ENCODE measurements at places on chromosomes 13 and 19.
A peak's percentile ranks its signal among the peaks of the same experiment; 100 is the strongest.

DNA sequence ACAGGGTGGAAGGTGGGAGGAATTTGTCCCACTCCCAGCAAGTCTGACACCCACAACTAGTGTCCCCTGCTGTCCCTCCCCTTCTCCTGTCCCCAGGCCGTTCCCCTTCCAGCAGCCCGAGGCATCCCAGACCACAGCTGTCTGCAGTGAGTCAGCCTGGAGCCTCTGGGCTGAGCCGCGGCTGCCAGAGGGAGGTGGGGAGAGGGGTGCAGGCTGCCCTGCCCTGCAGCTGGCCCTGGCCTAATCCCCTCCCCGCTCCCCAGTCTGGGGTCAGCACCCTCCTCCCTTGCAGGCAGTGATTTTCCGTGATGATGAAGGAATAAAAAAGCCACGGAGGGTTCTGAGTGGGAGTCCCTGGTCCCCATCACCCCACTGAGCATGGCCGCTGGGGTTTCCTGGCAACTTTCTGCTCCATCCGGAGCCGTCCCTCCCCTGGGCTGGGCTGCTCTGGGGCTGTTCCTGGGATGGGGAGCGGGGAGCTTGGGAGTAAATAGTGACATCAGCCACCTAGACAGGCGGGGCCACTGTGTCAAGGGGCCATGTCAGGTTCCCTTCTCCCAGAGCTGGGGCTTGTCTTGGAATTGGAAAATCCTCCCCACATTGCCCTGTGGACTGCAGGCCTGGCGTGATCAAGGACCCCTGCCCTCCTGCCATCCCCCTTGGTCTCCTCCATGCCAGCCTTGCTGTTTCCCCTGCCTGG, 16.8 kb downstream of the SPC24 start:
- DNase-seq, result peak; percentile 90

DNA sequence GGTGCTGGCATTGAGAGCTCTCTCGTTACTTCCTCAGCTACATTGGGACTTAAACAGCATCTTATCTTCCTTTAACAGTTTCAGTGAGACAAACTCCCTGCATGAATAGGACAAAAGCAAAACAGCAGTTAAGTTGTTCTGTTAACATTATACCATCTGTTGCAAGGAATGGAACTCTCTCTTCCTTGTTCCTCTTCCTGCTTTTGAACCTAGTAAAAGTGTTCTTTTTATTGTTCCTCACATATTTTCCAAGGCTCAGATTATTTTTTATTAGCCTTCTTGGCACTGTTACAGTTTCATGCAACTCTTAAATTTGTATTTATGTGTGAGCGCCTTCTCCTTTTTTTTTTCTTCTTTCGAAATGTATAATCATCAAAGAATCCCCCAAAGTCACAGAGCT, 202.6 kb upstream of the UFM1 start:
- no peak for DNase-seq

DNA sequence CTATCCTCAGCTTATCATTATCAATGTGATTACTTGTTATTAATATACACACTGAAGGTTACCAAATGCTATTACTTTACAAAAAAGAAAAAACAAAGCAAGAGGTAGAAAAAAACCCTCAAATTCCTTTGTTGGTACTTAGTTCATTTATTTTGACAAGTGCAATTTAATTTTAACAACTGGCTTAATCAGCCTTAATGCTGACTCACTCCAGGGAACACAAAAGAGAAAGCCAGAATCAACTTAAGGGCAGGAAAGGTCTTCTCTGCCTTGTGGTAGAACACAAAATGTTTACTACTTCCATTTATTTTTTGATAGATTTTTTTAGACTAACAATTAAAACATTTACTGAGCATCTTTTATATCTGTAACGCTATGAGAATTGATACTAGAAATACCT, 417.1 kb downstream of the PCDH17 start:
- no peak for DNase-seq

DNA sequence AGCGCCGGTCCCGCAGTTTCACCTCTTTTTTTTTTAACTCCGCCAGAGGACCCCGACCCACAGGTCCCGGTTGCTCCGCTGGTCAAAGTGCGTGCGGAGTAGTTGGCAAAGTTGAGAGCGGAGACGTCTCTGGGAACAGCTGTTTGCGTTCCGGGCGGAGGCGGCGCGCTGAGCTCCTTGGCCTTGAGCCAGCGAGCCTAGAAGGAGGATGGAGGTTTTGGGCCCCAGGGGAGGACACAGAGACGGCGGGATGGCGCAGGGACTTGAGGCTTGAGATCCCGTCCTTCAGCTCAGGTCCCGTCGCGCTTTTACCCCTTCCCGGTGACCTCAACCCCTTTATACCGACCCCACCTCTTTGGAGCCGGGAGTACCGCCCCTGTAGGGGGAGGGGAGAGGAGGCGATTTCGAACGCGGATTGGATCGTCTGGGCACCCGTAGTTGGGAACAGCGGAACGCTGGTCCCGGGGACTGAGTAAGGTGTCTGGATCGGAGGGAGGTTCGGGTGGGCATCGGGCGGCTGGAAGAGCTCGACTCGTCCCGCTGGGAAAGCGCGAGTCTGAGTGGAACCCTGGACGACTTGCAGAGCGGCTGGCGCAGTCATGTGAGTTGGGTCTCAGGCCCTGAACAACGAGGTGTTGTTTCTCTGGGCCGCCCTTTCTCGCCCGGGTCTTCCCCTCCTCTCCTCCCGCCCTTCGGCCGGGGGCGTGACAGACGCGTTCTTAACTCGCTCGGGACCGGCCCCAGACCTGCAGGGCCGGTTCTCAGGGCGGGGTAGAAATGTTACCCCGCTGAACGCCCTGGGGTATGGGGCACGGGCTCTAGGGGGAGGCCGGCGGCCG, at the start of gene WBP4:
TSS of gene WBP4 (plus strand) at position 435 of the 839 bp plus-strand sequence. CDS start at position 600, 165 bp downstream.
- DNase-seq, result peak; percentile 94

DNA sequence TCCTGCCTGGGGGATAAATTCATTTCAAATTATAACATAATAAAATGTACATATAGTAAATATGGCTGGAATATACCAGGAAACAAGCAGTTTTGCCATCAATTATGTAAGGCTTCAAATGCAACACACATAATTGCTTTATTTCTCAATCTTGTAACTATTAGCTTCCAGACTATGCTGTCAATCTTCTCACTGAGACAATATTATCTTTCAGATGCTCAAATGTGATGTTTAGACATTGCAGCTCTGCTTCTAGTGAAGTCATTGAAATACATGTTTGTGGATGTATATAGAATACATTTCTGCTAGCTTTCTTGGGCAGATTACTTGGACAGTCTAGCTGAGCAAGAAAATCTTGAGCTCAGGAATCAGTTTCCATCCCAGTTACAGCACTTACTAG, 454.4 kb downstream of the TDRD3 start:
- no peak for DNase-seq

GRCh38 chr13:94168783-94169453, 310.6 kb downstream of the DCT start:
- no peak for DNase-seq

- DNase-seq, result no peak
Observed at GRCh38 chr19:46919324-46919723, 58.5 kb downstream of the ARHGAP35 start.

DNA sequence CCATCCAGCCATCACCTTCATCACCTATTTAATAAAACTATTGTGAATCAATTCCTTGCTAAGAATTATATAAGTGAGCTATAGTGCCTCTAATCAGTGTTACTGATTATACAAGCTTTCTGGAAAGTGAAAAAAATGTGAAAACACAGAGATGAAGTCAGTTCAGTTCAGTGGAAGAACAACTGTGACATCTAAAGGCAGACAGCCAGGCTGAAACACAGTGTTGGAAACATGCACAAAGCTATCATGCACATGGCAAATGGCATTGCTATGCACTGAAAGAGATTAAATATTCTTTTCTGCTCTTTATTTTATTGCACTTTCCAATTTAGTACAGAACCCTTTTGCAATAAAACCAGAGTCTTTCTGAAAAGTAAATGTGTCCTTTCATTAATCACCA, 294.0 kb downstream of the RBM26 start:
- DNase-seq, result no peak

GRCh38 chr13:80334597-80335260, 6.2 kb downstream of the SPRY2 start:
- DNase-seq, result no peak

GRCh38 chr13:34172048-34172447, 354.1 kb downstream of the RFC3 start:
- DNase-seq, result no peak

DNA sequence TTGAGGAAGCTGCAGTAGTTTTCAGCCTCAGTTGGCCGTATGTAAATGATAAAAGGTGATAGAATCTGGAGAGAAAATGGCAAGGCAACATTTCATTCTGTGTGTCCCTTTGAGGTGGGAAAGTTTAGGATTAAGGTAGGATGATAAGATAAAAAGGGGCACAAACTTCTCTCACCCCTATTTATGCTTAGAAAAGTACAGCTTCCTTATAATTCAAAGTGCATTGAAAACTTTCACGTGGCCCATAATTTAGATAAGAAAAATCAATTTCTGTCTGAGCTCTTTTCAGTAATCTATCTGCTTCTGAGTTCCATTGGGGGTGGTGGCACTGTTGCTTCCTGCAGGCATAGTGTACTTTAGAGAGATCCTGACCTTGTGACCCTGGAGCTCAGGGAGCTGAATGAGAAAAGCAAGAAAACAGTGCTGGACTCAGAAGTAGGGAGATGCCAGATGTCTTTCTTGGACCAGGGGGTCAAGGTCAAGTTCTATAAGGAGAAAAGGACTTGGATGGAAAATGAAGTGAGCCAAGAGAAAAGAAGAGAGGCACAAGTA, 187.3 kb downstream of the NDFIP2 start:
- DNase-seq, result no peak

GRCh38 chr13:30108216-30108912, 199.0 kb downstream of the KATNAL1 start:
- DNase-seq, result no peak

GRCh38 chr13:112331675-112332074, 44.5 kb upstream of the SPACA7 start:
- DNase-seq, result no peak

DNA sequence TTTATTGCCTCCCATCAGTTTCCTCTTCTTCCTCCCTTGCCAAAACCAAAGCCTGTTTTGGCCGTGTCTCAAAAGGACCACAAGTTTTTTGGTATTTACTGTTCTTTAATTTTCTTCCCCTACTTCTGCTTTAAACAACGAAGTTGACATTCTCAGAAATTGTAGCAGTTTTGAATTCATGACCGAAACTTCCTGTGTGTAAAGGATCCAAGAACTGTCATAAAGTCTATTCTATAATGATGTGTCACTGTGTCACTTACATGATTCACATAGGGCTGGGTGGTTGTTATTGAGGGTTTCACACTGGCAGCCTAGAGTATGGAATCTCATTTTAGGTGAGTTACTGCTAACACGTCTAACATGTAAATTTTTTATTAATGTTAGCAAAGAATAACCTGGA, 741.0 kb upstream of the KLHL1 start:
- no peak for DNase-seq

DNA sequence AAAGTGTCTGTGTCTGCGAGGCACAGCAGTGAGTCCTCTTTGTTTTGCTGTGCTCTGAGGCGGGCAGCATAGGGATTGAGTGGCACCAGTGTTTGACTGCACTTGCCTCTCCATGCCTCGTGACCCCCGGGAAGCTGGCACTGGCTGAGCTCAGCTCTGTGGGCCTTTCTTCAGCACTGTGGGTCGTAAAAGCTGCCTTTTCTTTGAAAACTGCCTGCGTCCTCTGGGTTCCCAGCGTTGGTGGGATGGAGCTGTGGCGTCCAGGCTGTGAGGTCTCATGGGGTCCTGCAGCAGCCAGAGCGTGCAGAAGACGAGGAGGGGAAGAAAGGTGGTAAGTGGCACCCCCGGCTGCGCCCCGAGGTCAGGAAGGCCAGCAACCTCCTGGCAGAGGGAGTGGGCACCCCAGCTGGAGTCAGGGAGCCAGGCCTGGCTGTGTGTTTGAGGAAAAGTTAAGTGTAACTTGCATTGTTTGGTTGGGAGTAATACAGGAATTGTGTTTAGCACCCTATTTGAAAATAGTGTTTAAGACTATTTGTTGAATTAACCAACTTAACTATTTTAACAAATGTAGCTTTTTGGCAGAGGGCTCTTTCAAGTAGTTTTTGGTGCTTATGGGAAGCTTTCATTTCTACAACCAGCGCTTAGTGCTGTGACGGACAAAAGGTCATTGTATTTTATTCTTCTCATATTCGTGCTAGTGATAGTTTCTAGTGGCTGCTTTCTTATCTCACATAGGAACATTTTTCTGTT, 79.3 kb upstream of the TEX29 start:
- DNase-seq, result no peak

GRCh38 chr13:91017031-91017668, 330.3 kb upstream of the MIR17HG start:
- peak; percentile 52 for DNase-seq

- DNase-seq, result no peak
Observed at GRCh38 chr13:50107205-50107604, 92.0 kb downstream of the KCNRG start.

DNA sequence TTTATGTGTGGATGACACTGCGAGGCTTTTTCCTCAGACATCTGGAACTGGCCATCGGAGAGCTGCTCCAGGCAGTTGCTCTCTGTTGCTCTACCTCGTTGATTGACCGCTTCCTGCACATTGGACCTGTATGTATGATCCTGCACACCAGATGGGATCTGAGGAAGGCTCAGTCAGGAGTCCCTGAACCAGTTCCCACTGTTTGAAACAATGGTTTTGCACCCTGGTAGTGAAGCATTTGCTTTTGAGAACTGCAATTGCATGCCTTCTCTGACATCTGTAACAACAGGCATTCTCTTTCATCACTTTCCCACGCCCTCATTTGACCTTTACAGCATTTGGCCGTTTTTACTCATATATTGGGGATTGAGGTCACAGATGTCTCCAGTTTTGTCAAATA, 61.1 kb upstream of the NPAS1 start:
- DNase-seq, result no peak

DNA sequence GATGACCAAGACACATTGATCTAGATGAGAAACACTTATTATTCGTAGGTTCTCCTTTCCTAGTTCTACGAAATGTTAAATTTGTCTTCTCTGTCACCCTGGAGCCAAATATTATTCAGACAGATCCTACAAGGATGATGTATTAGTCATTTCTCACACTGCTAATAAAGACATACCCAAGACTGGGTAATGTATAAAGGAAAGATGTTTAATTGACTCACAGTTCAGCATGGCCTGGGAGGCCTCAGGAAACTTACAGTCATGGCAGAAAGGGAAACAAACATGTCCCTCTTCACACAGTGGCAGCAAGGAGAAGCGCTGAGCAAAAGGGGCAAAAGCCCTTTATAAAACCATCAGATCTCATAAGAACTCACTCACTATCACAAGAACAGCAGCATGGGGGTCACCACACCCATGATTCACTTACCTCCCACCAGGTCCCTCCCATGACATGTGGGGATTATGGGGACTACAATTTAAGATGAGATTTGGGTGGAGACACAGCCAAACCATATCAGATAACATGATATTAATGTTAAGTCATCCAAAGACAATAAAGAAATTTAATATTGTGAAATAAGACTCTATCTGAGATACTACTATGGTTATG, 1248.8 kb upstream of the SLC10A2 start:
- DNase-seq, result no peak

- DNase-seq, result no peak
Observed at GRCh38 chr19:44823373-44823698, 14.4 kb downstream of the BCAM start.

DNA sequence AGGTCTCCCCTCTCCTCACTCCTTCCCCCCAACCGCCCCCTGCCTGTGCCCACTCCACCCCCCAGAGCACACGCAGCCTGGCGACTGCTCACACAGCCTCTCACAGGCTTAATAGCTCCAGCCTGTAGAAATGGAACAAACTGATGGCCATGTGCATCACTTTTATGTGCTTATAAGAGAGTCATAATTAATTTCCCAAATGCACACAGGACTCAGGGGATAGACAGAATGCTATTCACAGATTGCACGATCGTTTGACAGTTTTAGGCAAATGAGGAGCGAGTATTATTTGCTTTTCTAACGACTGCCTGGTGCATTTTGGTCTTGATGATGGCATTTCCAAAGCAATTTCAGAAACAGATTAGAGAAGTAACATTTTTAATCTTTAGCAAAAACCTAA, 97.7 kb upstream of the VSTM2B start:
- DNase-seq, result no peak
